ENCODE measurements at places on chromosomes 16 and 17. TPM values are rescaled to one million over a fixed set of nuclear protein-coding genes. Genes with fewer than 3 reads are reported as not detected.

TMED6 gene
- total RNA-seq, result not detected

GALNS gene
- total RNA-seq, result 17.5 TPM

HSDL1 gene
- total RNA-seq, result 152 TPM

CTRB2 gene
- total RNA-seq, result not detected

C16orf95 gene
- 4.2 TPM for total RNA-seq

RNU2-1 gene
- total RNA-seq, result not detected
